ENCODE measurements at places on chromosomes 2 and 18.
A peak's percentile ranks its signal among the peaks of the same experiment; 100 is the strongest.

DNA sequence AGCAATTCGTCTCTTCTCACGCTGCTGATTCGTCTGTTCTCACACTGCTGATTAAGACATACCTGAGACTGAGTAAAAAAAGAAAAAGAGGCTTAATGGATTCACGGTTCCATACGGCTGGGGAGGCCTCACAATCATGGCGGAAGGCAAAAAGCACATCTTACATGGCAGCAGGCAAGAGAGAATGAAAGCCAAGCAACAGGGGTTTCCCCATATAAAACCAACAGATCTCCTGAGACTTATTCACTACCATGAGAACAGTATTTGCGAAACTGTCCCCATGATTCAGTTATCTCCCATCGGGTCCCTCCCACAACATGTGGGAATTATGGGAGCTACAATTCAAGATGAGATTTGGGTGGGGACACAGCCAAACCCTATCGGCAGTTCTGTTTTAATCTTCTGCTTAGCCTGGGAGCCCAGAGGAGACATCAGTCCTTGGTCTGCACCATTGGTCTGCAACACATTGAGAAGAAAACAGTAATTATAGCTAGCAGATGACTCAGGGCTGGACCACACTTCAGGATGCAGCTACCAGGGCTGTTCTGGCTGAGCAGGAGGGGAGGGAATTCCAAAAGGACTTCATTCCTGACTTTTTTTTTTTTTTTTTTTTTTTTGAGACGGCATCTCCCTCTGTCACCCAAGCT, 69.4 kb downstream of the CABLES1 start:
- DNase-seq: no peak

DNA sequence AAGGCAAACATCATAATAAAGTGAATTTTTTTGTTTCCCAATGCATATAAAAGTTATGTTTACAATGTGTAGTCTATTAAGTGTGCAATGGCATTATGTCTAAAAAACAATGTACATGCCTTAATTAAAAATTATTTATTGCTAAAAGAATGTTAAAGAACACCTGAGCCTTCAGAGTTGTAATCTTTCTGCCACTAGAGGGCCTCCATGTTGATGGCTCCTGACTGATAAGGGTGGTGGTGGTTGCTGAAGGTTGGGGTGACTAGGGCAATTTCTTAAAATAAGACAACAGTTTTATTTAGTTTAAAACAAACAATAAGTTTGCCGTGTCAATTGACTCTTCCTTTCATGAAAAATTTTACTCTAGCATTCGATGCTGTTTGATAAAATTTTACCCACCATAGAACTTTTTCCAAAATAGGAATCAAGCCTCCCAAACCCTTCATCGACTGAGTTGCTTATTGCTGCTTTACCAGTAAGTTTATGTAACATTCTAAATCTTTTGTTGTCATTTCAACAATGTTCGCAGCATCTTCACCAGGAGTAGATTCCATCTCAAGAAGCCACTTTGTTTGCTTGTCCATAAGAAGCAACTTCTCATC, 32.3 kb downstream of the MAP3K2 start:
- DNase-seq: peak; percentile 19

DNA sequence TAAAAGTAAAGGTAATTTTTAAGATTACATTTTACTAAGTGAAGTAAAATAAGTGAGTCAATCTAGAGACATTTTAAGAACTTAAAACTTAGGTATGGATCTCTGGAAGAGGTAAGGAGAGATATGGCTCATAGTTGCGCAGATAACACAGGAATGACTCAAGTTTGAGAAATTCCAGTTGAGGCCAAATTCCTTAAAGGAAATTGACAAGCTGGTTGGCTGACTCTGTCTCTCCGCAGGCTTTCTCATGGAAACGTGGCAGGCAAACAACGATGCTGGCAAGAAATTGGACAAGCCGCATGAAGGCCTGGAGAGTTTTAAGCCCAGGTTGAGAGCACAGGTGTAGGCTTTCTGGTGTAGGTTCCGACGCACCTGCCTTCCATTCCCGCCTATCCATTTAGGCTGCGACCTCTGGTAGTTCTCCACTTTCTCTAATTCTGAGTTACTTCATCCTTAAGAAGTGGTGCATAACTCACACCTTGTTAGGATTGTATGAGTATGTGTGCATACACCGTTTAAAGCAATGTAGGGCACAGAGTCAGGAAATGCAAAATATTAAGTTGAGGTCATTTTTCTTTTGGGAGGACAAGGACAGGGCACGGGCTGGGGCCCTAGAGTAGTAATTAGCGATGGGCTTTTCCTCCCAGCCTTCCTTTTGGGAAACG, 589 bp upstream of the DAW1 start:
- no peak for DNase-seq

DNA sequence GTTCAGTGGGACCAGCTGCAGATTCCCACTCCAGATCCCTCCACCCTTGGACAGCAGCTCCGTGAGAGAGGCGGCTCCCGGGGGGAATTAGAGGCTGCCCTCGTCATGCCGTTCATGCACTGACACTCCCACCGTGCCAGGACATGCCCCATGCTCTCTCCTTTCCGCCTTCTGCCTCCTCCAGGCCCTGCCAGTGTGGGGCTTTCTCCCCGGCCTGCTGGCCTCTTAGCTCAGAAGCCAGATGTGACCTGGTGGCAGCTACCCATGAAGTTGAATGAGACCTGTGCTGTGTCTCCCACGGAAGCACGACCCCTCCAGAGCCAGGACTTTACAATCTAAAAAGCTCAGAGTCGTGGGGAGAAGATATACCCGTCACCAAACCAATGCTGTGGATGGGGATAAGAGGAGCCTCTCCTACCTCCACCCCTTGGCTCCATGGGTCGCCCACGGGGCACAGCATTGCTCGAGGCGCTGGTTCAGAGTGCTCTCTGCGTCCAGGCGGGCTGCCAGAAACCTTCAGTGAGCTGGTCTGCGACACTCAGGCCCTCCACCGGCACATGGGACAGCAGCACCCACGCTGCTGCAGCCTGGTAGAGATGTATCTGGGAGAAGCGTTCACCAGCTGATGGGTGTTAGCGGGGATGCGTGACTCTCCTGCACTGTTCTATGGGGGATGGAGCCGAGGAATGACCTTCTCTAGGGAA, 111.0 kb upstream of the GPC1 start:
- DNase-seq: no peak

- no peak for DNase-seq
These were observed 24.6 kb downstream of the CDH2 start for GRCh38 chr18:28152354-28152753.

GRCh38 chr2:117763804-117764203, 50.7 kb upstream of the DDX18 start:
- no peak for DNase-seq

DNA sequence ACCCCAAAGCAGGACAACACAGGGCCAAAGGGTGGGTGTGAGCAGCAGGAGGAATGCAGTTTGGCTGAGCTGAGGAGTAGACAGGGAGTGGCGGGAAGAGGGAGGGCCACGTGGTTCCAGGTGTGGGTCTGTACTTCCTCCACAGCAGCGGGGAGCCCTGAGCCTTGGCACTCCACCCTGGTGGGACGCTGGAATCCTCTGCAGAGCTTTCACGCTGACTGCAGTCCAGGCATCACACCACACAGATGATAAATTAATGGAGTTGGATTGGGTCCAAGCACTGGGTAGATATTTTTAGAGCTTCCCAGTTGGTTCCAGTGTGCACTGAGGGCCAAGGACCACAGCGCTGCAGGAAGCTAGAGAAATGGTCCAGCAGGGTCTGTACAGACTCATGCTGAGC, 67.0 kb upstream of the TMEM200C start:
- DNase-seq: no peak

DNA sequence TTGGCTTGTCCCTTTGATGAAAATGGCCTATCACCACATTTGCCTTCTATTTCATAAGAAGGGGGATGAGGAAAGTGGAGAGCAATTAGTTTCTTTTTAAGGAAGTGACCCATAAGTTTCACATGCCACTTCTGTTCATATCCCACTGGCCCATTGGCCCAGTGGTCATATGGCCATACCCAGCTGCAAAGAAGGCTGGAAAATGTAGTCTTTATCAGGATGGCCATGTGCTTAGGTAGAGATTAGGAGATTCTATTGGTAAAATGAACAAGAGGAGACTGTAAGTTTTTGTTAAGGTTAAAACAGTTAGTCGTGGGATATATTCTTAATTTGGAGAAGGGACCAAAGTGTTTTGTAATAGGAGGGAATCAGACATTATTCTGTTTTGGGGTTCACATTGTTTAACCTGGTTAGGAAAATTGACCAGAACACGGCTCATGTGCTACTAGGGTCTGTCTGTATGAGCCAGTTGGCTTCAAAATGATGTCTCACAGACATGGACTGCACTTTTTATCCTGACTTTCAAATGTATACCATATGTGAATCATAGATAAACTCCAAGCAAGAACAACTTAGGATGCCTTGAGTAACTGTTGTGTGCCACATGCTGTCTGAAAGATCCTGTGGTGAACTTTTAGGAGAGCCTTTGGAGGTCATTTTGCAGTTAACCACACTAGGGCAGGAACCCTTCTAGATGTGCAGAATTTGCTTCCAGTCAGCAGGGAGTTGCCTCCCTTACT, 17.3 kb downstream of the PLCL1 start:
- no peak for DNase-seq

DNA sequence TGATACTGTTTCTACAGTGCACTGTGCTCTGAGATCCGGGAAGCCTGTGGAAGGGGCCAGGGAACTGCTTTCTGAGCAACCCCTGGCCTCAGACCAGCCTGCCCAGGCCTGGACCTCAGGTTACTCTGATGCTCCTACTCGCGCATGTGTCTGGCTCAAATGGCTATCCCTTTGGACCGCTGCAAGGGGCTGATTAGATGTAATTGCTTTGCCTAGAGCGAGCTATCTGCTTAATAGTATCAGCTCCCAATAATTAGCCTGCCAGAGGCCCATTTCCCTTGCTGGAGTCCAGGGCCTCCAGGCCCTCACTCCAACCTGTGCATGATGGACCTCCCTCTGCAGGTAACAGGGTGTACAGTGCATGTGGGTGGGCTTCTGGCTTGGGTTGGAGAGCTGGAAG, 7.2 kb upstream of the KCNK3 start:
- DNase-seq: no peak

- DNase-seq: no peak
These were observed 12.0 kb upstream of the MTA3 start for GRCh38 chr2:42556315-42556890.

DNA sequence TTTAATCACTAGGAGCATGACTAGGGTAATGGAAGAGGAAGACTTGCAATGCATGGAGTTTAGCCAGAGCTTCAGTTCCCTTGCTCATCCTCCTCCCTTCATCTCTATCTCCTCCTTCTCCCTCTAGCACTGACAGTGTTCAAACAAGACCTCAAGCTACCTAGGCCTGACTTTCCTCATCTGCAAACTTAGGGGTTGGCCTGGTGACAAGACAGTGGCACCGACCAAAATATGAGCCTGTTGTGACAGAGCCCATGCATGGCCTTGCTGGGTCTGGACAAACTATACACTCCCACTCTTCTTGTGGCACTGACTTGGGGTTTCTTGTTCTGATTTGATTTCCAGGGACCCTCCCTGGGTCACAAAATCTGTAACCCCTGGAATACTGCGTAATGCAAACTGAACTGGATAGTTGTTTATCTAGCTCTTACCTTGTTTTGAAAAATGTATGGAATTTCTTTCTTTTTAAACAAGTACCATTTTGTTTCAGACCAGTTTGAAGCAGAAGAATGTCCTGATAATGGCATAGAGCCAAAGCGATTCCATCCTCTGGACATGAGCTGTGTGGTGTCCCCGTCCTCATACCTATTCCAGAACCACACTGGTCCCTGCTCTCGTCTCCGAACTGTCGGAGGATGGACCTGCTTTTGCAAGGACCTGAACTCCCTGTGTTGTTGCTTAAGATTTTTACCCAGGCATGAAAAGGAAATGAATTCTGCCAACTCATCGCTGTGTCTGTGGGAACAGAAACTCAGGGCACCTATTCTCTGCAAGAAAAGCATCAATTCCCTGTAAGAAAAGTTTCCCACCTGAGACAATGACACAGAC, 33.4 kb upstream of the PPP4R1 start:
- DNase-seq: no peak

DNA sequence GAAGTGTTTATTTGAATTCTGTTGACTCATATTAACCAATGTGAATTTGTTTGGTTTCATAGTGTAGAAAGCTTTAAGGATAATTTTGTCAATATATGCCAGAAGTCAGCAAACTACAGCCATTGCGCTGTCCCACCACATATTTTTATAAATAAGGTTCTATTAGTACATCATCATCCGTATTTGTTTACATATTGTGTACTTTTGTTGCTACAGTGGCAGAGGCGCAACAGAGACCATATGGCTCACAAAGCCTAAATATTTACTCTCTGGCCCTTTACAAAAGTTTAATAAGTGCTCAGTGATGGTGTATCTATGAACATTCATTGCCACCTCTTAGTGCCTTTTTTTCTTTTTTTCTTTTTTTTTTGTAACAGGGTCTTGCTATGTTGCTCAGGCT, 6.4 kb downstream of the ERLEC1 start:
- no peak for DNase-seq

DNA sequence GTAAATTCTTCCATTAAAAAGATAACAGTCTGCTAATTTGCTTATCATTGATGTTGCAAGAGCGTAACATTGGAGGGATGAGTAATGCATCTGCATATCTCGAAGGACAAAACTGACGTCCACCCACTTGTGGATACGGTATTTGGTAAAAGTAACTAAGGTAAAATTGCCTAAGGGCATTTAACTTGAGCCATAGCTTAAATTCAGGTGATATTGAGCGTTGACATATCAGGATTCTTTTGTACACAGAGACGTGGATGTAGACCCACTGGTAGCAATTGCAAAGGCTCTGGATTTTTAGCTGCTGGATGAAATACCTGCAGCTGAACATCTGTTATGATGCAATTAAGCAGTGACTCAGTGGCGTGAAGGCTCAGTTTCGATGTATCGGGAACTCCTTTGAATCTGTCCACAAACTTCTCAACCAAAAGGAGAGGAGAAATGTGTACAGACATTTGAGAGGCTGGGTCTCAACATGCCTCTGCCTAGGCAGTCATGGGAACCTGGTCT, 119.3 kb downstream of the SPTBN1 start:
- DNase-seq: no peak

GRCh38 chr2:3324036-3324386, 53.6 kb downstream of the EIPR1 start:
- DNase-seq: no peak

- no peak for DNase-seq
These were observed 10.2 kb upstream of the CNDP1 start for GRCh38 chr18:74524097-74524496.

DNA sequence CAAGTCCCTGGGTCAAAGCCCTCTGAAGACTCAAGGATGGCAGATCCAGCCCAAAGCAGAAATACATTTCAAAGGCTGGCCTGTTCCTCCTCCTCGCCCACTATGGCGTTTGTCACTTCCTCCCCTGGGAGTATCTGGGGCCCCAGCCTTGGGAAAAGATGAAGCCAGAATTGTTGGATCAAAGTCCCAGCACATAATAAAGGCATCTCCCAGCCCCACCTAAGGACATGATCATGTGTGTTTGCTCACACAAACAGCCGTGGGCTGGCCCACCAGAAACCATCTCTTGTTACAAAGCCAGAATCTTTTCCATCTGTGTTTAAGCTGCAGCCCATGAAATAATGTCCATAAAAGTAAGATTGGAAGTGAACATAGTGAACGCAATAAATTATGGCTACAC, 50.1 kb upstream of the HAAO start:
- DNase-seq: no peak

- DNase-seq: no peak
These were observed 17.5 kb upstream of the EXOC6B start for GRCh38 chr2:72843301-72843700.

All from stimulated activated naive CD8-positive, alpha-beta T cell treated with anti-CD3 and anti-CD28 coated beads, Interleukin-15, Interleukin-2, amounts not matched to agents 100 U/mL and 50 U/mL, for 24 hours (primary cell).